ENCODE measurements at places on chromosomes 2 and 18.
A peak's percentile ranks its signal among the peaks of the same experiment; 100 is the strongest.

DNA sequence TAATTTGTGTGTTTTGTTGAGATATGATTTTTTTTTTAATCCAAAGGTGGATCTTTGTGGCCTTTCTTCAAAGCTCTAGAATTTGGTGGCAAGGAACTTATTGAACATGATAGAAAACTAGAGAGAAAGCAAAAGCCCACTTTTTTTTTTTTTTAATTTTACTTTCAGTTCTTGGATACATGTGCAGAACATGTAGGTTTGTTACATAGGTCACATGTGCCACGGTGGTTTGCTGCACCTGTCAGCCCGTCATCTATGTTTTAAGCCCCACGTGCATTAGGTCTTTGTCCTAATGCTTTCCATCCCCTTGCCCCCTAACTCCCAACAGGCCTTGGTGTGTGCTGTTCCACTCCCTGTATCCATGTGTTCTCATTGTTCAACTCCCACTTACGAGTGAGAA is 135.9 kb downstream of the RHBDD1 start:
- DNase-seq = no peak

DNA sequence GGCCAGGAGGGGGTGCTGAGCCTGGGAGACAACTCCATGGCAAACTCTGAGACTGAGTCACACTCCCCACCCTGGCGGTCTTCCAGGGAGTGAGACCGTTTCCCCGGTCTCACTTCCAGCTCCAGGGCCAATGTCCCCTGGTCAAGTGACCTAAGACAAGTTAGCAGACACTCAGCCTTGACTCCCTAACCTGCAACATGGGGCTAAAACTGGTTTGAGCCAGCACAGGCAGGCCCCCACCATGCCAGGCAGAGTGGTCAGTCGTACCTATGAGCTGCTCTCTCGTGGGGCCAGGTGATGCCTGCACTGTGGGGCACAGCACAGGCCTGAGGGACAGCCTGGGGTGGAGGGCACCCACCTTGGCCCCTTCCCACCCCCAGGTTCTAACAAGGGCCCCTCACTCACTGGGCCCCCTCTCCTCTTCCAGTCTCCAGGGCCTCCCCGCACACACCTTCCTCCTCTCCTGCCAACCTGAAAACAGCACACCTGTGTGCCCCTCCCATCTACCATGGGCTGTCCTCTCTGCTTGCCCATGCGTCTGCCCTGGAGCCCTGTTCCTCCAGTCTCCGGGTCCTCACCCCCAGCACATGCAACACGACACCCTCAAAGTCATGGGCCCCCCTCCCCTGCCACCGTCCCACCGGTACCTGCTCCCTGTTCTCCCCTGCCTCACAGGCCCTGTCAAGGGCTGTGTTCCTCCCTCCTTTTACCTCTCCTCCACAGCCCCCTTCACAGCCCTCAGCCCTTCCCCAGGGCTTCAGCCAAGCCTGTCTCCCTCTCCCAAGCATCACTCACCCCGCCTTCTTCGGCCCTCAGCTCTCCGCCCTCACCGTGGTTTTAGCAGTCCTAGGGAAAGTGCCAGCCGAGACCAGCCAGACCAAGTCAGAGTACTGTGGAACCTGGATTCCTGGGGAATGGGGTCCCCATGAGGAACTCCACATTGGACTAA is 1.6 kb downstream of the GPR17 start:
- no peak for DNase-seq

- no peak for DNase-seq
Measured at GRCh38 chr2:7472465-7472864, 555.3 kb downstream of the RNF144A start.

DNA sequence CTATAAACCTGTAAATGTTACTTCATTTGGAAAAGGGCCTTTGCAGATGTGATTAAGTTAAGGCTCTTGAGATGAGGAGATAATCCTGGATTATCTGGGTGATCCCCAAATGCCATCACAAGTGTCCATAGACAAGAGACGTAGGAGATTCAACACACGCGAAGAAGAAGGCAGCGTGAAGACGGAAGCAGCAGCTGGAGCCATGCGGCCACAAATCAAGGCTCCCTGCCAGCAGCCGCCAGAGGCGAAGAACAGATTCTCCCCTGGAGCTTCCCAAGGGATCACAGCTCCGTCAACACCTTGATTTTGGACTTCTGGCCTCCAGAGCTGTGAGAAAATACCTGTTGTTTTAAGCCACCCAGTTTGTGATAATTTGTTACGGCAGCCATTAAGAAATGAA is 11.0 kb upstream of the VAPA start:
- DNase-seq = no peak

GRCh38 chr18:50797142-50797541 is 22.7 kb downstream of the MRO start:
- DNase-seq = no peak

DNA sequence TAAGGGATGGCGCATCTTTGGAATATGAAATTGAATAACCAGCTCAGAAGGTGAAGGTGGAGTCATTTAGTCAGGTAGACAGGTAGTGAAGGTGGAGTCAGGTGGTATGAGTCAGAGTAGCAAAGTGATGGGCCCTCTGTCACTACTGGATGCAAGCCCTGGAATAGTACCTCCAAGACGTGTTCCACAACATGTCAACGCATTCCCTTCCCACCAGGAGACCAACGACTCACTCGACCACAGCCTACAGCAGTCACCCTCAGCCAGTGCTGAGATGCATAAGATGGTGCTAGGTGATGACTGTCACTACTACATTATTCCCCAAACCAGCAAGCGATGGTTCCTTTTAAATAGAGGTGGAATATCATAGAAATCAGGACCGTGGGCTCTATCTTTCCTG is 6.8 kb downstream of the CPLX4 start:
- DNase-seq = no peak

DNA sequence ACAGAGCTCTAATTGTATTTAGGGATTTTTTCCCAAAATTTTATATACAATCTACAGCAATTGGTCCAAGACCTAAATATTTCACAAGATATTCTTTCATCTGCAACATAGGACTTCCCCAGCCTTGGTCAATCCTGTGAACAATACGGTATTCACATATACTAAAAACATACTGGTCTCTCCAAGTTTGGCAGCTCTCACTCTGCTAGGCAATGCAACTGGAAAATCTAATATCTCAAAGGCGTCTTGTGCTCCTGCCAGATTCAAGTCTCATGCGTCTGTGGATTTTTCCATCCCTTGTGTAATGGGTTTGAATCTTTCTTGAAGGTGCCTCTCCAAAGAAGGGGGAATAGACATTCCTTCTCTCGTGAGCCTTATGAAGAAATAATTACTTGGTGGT is 27.4 kb upstream of the MBOAT2 start:
- no peak for DNase-seq

DNA sequence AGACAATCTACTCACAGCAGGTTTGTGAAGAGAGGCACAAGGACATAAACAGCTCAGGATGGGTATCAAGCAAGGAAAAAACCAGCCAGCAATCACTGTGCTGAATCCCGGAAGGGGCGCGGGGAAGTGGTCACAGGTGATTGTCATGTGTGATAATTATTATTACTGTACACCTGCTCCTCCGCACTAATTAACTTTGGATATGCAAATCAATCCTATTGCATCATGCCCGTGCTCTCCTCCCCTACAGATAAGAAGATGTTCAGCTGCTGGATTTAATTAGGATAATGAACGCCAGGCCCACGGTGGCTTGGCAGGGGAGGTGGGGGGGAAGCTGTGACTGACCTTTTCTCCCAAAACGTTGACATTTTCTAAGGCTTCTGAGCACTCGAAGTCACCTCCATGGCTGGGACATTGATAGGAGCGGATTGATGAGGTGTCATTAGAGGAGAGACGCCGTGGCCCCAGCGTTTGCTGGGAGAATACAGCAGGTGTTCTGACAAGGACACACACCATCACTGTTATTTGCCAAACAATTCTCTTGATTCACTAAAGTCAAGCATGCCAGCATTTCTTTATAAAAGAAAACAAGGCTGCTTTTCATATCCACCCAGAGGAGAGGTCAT is 160.3 kb upstream of the VRK2 start:
- no peak for DNase-seq

DNA sequence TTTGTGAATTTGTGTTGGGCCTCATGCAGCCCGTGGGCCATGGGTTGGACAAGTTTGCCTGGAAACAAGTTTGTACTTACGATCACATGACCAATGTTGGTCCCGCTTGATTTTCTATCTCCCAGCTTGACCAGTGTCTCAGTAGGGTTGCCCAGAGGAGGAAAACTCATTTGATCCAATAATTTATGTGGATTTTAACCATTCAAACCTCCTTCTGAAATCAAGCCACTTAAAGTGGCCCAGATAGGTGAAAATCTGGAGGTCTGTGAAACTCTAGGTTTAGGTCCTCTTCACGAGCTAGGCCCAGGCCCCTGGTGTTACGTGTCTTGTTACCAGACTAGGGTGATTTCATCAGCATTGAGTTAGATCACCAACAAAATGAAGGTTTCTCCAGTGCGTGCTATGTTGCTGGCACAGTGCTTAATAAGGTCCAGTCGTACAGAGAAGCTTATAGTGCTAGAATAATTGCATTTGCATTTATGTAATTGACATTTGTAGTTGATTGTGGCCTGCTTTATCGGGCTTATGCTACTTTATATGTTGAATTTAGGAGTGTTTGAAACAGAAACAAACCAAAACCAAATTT is 4.4 kb downstream of the ACTR2 start:
- peak; percentile 15 for DNase-seq

- no peak for DNase-seq
Measured at GRCh38 chr18:48949050-48949605, 1.6 kb downstream of the SMAD7 start.

DNA sequence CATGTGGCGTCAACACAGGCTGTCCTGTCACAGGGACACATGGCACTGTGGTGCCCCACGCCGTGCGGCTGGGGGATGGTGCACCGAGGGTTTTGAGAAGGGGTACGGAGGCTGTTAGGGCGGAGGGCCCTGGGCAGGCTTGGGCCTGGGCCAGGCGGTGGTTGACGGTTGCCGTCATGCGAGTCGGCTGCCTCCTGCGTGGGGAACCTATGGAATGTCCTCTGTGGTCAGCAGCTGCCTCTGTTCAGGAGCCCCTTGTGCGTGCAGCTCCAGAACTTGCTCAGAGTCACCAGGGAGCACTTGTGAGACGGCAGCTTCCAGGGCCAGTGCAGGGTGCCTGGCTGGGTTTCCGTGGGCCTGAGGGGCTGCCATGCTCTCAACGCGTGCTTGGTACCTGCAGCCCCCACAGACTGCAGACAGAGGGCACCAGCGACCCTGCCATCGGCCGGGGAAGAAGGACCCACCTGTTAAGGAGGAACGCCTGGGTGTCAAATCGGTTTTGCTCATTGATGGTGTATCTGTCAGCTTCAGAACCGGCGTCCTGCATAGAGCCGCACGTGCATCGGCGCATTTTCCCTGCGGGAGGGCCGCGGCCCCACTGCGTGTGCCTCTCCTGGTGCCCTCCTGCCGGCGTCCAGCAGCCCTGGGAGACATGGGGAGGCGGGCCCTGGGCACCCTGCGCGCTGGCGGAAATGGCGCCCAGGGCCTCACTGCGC is 10.0 kb upstream of the D2HGDH start:
- peak; percentile 37 for DNase-seq

GRCh38 chr2:3604991-3605961 is 10.4 kb downstream of the COLEC11 start:
- no peak for DNase-seq

DNA sequence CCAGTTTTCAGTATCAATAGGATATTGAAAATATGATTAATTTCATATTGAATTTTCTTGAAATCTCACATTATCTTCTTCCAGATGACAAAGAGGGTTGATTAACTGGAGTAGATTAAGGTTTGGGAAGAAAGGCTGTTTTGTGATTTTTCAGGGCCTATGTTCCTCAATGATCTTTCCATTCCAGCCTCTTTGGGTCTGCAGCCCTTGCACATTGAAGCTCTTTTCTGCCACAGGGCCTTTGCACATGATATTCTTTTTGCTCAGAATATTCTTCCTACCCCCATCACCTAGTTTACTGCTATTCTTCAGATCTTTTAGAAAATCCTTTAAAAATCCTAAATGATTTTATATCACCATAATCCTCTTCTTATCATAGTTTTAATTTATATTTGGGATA is 449.6 kb downstream of the PLCL1 start:
- no peak for DNase-seq

GRCh38 chr18:67954594-67954993 is 438.1 kb upstream of the DSEL start:
- DNase-seq = no peak

DNA sequence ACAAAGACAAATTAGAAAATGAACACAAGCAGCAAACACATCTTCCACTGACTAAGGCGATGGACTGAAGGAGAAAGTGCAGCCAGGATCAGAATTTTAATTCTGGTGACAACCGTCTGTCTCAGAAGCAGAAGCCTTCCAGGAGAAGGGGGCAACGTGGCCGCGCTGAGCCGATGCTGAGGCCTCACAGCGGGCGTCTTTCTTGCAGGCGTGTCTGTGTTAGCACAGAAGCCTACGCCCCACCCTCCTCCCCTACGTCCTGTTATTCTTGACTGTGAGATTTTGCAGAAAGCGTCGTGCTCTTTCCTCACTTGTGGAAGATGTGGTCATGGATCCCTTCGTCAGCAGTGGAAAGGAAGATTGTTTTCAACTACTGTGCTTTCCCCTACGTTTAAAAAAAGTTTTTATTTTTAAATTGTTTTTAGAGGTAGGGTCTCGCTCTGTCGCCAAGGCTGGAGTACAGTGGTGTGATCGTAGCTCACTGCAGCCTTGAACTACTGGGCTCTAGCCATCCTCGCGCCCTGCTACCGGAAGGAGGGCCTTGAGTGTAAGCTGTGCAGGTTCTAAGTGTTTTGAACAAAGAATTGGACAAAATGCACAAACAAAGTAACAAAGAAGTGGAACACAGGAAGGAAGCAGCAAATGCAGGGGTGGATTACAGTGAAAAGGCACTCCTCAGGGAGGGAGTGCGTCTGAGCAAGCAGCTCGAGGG is 422.0 kb downstream of the GALR1 start:
- no peak for DNase-seq

GRCh38 chr18:76384861-76385680 is 110.0 kb downstream of the ZNF516 start:
- no peak for DNase-seq

GRCh38 chr2:203583701-203584100 is 48.6 kb upstream of the RAPH1 start:
- no peak for DNase-seq

DNA sequence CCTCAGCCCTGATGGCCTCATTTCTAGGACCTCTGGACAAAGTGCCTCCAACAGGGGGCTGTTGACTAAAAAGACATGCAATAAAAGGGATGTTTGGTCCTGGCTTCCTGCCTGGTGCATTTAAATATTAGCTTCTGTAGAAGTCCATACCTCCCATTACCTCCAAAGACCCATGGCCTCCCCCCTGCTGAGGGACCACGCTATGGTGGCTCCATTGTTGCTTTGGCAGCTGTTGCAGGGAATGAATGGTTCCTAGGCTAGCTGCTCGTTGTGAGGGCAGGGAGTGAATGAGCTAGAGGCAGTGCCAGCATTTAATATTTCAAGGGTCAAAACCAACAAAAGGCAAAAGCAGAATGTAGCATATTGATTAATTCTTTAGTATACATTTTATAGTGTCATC is 285.9 kb downstream of the SLC8A1 start:
- DNase-seq = no peak
